ENCODE measurements at places on chromosomes 16 and 17. TPM values are rescaled to one million over a fixed set of nuclear protein-coding genes. Genes with fewer than 3 reads are reported as not detected.

Gene TEX14
- under 0.01 TPM for total RNA-seq

Gene MTHFSD
- 20.3 TPM for total RNA-seq

Gene SOX8
- not detected for total RNA-seq

Gene KRTAP1-1
- 2.4 TPM for total RNA-seq

Gene GRIN2A
- 1.5 TPM for total RNA-seq

Gene FN3K
- 2.9 TPM for total RNA-seq

Gene TMEM235
- not detected for total RNA-seq

Gene KRTAP4-5
- not detected for total RNA-seq

Gene DPEP3
- not detected for total RNA-seq

GRCh38 chr16:81455006-81455405 is 10.4 kb downstream of the CMIP start:
- no peak overlapping the region for H3K4me3 ChIP-seq
- no peak overlapping the region for H3K27ac ChIP-seq
- H3K36me3 ChIP-seq, result peaks cover 4% of the 10 kb centered on the region
- no peaks in the 10 kb centered on the region for H3K27me3 ChIP-seq

GRCh38 chr17:46115699-46116098 is 77.5 kb downstream of the KANSL1 start:
- no peak for DNase-seq
- H3K36me3 ChIP-seq, result no peaks in the 10 kb centered on the region
- H3K4me1 ChIP-seq, result peaks cover 10% of the 10 kb centered on the region
- H3K27me3 ChIP-seq, result no peaks in the 10 kb centered on the region

- H3K4me1 ChIP-seq, result peaks cover 22% of the 10 kb centered on the region
- H3K27me3 ChIP-seq, result no peaks in the 10 kb centered on the region
- peaks cover 4% of the 10 kb centered on the region for H3K36me3 ChIP-seq
- H3K27ac ChIP-seq, result no peak overlapping the region
- no peak overlapping the region for H3K4me3 ChIP-seq
Observed at GRCh38 chr16:81521141-81521626, 76.6 kb downstream of the CMIP start.

GRCh38 chr16:48358419-48358818 is 26.8 kb downstream of the SIAH1 start:
- H3K4me1 ChIP-seq, result peaks cover 3% of the 10 kb centered on the region
- H3K36me3 ChIP-seq, result peaks cover 20% of the 10 kb centered on the region
- H3K27ac ChIP-seq, result no peak overlapping the region
- DNase-seq, result no peak

DNA sequence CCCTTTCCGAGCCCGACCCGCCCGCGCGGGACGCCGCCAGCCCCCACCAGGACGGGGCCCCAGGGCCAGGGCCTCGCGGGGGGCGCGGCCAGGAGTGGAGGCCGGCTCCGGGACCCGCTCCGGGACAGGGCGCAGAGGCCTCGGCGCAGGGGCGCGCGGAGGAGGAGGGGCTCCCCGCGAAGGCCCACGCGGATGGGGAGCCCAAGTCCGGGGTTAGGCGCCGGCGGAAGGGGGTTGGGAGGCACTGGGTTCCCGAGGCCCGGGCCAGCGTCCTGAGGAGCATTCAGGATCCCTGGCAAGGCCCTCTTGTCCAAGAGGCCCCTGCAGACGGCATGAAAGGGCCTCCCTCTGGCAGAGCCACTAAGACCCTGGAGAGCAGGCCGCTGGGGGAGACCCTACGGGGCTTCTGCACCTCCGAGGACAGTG is 57.8 kb upstream of the CIBAR2 start:
- no peak overlapping the region for H3K27ac ChIP-seq
- H3K36me3 ChIP-seq, result no peaks in the 10 kb centered on the region
- peak overlapping the region; percentile 63 for H3K4me3 ChIP-seq
- H3K27me3 ChIP-seq, result no peaks in the 10 kb centered on the region

GRCh38 chr17:50150354-50151040 is at the start of gene PPP1R9B:
PPP1R9B (minus strand) TSS chr17:50150677; CDS start chr17:50150513, 164 bp downstream.
- peaks cover 62% of the 10 kb centered on the region for H3K4me1 ChIP-seq
- H3K27me3 ChIP-seq, result no peaks in the 10 kb centered on the region
- DNase-seq, result peak; percentile 84

GRCh38 chr17:45092911-45093430 is 31.9 kb downstream of the NMT1 start:
- H3K27me3 ChIP-seq, result no peaks in the 10 kb centered on the region
- H3K36me3 ChIP-seq, result peaks cover 70% of the 10 kb centered on the region
- DNase-seq, result peak; percentile 99
- peaks cover 38% of the 10 kb centered on the region for H3K4me1 ChIP-seq

GRCh38 chr17:64244165-64244564 is 18.9 kb downstream of the TEX2 start:
- no peaks in the 10 kb centered on the region for H3K27me3 ChIP-seq
- peaks cover 20% of the 10 kb centered on the region for H3K4me1 ChIP-seq
- H3K36me3 ChIP-seq, result no peaks in the 10 kb centered on the region
- no peak for DNase-seq

- H3K27ac ChIP-seq, result no peak overlapping the region
- no peak overlapping the region for H3K4me3 ChIP-seq
- peak; percentile 29 for DNase-seq
- H3K4me1 ChIP-seq, result peaks cover 35% of the 10 kb centered on the region
- H3K36me3 ChIP-seq, result peaks cover 10% of the 10 kb centered on the region
Observed at GRCh38 chr17:63429766-63430165, 16.3 kb downstream of the CYB561 start.

DNA sequence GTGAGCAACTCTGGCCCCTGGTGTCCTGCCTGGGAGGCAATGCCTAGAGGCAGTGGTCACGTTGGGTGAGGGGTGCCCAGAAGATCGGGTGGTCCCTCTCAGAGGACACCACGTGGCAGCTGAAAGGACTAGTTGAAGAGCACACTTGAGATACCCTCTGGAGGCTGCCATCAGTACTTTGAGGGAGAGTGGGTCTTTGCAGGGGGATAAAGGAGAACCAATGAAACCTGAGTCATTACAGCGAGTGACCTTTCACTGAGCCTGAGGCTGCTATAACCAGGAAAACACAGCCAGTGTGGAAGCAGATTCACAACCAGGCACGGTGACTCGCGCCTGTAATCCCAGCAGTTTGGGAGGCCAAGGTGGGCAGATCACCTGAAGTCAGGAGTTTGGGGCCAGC is 18.9 kb downstream of the CA4 start:
- H3K27me3 ChIP-seq, result peaks cover 17% of the 10 kb centered on the region
- DNase-seq, result peak; percentile 36
- peaks cover 2% of the 10 kb centered on the region for H3K36me3 ChIP-seq
- peaks cover 16% of the 10 kb centered on the region for H3K4me1 ChIP-seq
- H3K27ac ChIP-seq, result no peak overlapping the region

DNA sequence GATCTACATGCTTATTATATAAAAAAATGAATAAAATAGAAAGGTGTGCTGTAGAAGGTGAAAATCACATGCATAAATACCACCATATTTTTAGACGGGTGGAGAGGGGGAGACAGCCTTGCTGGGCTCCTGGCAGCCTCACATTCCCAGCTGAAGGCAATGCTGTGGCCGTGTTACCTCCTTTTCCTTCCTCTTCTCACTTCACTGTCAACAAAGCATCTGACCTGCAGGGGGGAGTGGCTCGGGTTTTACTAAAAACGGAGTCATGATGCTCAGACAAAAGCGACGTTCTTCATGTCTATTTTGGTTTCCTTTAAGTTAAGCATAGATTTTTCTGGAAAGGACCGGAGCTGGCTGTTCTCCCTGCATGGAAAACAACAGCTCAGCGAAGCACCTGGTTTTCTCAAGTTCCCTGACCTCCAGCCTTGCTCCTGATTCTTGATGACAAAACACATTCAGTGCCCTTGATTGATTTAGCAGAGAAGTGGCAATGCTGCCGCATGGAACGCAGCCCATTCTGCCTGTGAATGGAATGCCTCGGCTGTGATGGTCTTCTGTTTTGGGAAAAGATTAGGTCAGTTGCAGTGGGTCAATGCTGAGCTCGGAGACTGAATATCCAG is 5.5 kb upstream of the RPTOR start:
- H3K4me3 ChIP-seq, result peak overlapping the region; percentile 19
- H3K36me3 ChIP-seq, result no peaks in the 10 kb centered on the region
- peak; percentile 75 for DNase-seq
- H3K4me1 ChIP-seq, result no peaks in the 10 kb centered on the region

- no peaks in the 10 kb centered on the region for H3K27me3 ChIP-seq
- H3K27ac ChIP-seq, result peak overlapping the region; percentile 100
- peaks cover 23% of the 10 kb centered on the region for H3K4me1 ChIP-seq
- peaks cover 35% of the 10 kb centered on the region for H3K36me3 ChIP-seq
Observed at GRCh38 chr17:32350666-32351418, 885 bp downstream of the ZNF207 start.

- no peaks in the 10 kb centered on the region for H3K27me3 ChIP-seq
- H3K4me3 ChIP-seq, result no peak overlapping the region
- H3K4me1 ChIP-seq, result no peaks in the 10 kb centered on the region
- no peak for DNase-seq
- no peaks in the 10 kb centered on the region for H3K36me3 ChIP-seq
Observed at GRCh38 chr17:66812571-66812970, 22.3 kb upstream of the CACNG5 start.

DNA sequence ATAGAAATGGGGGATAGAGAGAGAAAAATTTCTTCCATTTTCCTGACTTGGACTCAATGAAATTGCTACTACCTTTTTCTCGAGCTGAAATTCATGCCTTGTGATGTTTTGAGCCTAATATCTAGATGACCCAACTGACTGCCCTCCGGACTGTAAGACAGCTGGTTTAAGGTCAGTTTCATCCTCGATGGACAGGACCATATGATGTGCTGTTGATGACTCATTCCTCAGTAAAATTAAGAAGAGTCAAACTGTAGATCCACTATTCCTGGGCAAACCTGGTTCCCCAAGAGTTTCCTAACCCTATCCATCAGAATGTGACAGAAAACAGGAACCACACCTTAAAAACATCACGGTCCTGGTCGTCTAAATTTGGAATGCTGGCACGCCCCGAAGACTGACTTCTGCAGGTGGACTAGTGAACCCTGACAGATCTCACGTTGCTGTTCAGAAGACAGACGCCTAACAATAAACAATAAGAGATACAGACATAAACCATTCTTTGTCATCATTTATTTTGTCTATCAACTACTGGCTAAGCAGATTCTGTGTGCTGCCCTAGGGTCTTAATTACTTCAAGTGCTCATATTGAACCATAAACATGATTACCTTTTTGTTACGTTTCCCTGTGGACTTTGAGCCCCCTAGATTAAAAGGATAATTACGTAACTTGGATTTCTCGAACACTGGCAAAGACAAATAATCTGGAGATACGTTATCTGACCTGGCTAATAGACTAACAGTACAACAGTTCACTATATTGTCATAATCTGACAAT is 45.1 kb upstream of the NOS2 start:
- no peaks in the 10 kb centered on the region for H3K27me3 ChIP-seq
- H3K4me3 ChIP-seq, result no peak overlapping the region
- H3K27ac ChIP-seq, result no peak overlapping the region
- no peaks in the 10 kb centered on the region for H3K36me3 ChIP-seq
- no peak for DNase-seq

DNA sequence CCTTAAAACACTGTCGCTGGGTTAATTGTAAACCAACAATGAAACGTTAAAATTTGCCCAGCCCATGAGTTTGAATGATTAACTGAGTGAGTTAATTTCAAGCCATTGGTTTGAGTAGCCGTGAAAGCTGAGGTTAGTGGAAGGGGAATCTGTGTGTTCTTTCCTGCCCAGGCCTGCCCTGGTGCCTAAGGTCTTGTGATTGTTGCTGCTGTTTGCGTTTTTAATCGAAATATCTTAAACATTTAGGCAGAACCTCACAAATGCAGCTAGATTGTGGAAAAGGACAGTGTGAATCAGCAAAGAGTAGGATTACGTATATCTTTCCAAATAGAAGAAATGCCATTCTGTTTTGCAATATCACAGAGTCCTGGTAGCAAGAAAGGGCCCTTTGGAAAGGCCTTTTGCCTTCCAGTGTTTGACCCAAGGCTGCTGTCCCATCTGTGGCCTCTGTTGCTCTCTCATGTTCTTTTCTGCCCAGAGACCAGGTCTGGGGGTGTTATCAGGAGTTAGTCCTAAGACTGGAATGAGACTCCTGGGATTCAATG is 113.8 kb downstream of the MSI2 start:
- peak overlapping the region; percentile 41 for H3K27ac ChIP-seq
- no peaks in the 10 kb centered on the region for H3K27me3 ChIP-seq
- no peaks in the 10 kb centered on the region for H3K36me3 ChIP-seq
- DNase-seq, result no peak

DNA sequence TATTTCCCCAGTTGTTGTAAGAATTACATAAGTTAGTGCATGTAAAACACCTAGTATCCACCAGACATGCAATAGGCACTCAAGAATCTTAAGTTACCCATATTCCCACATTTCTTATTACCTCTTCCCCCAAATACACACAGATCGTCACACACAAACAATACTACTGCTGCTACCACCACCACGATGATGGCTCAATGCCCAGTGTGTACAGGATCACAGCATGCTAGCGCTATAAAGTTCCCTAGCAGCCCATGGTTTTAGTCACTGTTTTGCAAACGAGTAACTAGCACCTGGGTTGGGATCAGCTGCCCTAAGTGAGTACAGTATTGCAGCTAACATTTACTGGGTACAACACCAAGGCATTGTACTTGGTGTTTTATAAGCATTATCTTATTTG is 411.7 kb downstream of the UTP18 start:
- H3K27me3 ChIP-seq, result no peaks in the 10 kb centered on the region
- no peak overlapping the region for H3K4me3 ChIP-seq
- H3K4me1 ChIP-seq, result no peaks in the 10 kb centered on the region
- no peak overlapping the region for H3K27ac ChIP-seq
- DNase-seq, result no peak
- H3K36me3 ChIP-seq, result no peaks in the 10 kb centered on the region

- H3K27me3 ChIP-seq, result no peaks in the 10 kb centered on the region
- H3K27ac ChIP-seq, result no peak within 1 kb of the TSS
- peak; percentile 95 for DNase-seq
- H3K36me3 ChIP-seq, result no peaks in the 10 kb centered on the region
- H3K4me1 ChIP-seq, result peaks cover 13% of the 10 kb centered on the region
Observed at GRCh38 chr16:58499615-58500351, at the start of gene NDRG4. NDRG4 (plus strand) TSS chr16:58500143; CDS start chr16:58500249, 106 bp downstream.

GRCh38 chr17:50955667-50956120 is 89.5 kb upstream of the TOB1 start:
- H3K36me3 ChIP-seq, result peaks cover 14% of the 10 kb centered on the region
- H3K4me1 ChIP-seq, result peaks cover 10% of the 10 kb centered on the region
- no peak overlapping the region for H3K27ac ChIP-seq
- peak; percentile 32 for DNase-seq
- no peaks in the 10 kb centered on the region for H3K27me3 ChIP-seq

Data from osteoblast (primary cell).